Activated gamma-delta T cell (primary cell): ENCODE measurements at places on chromosomes 3 and 15.

- no peak for DNase-seq
Measured at GRCh38 chr3:126083138-126083445, 832 bp downstream of the SLC41A3 start.

- no peak for DNase-seq
Measured at GRCh38 chr3:133643611-133644010, 18.1 kb downstream of the TOPBP1 start.

DNA sequence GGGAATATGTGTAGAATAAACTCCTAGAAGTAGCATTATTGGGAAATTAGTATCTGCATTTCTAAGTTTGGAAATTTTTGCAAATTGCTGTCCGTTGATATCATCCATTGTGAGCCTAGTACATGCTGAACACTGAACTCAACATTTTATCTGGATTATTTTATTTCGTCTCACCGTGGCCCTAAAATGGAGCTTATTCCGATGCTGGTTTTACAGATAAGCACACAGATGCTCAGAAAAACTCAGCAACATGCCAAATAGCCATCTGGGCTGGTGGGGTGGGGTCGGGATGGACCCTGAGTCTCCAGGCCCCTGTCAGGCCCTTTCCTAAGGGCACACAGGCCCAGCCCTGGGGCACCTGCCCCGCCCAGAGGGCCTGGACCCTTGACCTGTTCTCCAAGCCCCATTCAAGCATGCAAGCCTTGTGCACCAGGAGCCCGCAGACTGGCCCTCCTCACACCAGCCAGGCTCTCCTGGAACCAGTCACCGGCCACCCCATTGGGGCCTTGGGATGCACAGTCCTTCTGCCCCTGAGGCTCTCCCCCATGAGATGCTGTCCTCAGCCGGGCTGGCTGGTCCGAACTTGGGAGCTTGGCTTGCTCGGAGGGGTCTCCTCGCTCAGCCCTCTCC, 20.7 kb upstream of the KLF13 start:
- no peak for DNase-seq

DNA sequence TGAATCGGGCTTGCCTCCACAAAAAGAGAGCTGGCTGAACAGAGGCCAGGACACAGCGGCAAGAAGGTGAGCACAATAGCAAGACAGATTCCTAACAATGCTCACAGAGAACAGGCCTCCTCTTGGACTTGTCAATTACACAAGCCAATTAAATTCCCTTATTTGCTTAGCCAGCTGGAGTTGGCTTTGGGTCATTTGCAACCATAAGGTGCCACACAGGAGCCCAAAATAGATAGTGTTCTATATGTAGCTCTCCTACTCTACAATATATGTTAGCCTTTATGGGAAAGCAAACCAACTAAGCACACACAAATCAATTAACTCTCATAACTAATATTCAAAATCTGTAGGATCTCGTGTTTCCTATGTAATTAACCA, 335.6 kb downstream of the FOXP1 start:
- DNase-seq = no peak

GRCh38 chr15:100101426-100102089, 240.2 kb downstream of the ADAMTS17 start:
- no peak for DNase-seq

DNA sequence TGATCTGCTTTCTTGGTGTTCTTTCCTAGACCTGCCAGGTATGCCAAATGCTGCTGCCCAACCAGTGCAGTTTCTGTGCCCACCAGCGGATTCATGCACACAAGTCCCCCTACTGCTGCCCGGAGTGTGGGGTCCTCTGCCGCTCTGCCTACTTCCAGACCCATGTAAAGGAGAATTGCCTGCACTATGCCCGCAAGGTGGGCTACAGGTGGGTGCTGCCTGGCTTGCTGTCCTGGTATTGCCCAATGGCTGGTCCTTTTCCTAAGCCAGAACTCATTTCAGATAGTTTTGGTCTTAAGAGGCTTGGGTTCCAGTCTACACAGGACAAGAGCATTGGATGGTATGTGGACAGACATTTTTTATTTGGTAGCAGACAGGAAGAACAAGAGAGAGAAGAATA, 26.5 kb upstream of the ALPK3 start:
- DNase-seq = no peak

DNA sequence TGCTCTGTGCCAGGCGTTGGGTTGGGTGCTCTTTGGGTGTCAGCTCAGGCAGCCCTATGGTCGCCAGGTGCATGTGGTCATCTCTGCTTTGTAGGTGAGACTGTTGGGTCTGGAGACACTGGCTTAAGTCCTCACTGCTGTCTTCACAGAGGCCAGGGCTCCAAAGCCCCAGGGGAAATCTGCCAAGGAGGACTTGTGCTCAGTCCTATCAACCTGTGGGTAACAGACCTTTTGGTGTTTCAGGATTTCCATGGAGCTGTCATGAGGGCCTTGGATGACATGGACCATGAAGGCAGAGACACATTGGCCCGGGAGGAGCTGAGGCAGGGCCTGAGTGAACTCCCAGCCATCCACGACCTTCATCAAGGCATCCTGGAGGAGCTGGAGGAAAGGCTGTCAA, 50.1 kb upstream of the NR2C2 start:
- DNase-seq = no peak

DNA sequence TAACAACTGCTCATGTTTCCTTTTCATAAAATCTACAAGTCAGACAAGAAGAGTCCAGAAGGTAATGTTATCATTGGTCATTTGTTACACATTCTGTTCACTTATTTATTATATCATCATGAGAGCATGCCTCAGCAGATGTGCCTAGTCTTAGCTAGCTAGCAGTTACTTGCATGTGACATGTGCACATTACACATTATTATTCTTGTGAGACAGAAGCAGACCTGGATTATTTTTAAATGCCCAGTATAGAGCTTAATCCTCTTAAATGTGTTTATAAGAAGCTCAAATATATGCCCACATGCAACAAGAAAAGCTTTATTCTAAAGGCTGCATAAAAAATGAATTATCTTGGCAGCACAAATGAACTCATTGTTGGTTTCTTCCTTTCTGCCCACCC, 12.6 kb downstream of the YEATS2 start:
- no peak for DNase-seq

- no peak for DNase-seq
Measured at GRCh38 chr3:55329849-55330248, 157.3 kb downstream of the WNT5A start.

GRCh38 chr3:59286791-59287531, 237.1 kb upstream of the CFAP20DC start:
- no peak for DNase-seq

GRCh38 chr3:54596087-54596486, 331.8 kb downstream of the LRTM1 start:
- no peak for DNase-seq

- DNase-seq = no peak
Measured at GRCh38 chr3:71865727-71866126, 80.8 kb upstream of the PROK2 start.

DNA sequence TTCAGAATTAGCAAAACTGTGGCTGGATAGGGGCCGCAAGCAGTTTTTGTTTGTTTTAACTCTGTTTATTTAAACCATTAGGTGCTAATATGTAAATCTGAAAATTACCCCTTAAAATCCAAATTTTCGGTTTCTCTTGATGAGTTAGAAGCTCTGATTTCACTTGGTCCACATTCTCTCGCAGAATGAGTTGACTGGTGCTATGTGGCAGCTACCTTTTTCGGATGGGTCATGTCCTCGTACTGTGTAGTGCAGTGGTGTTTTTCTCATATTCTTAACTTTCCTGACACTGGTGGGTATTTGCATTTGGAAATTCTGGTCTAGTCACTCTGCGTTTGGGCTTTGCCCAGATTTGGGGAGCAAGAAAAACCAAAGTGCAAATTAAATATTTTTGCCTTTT, 87.1 kb downstream of the DIPK2A start:
- DNase-seq = no peak

DNA sequence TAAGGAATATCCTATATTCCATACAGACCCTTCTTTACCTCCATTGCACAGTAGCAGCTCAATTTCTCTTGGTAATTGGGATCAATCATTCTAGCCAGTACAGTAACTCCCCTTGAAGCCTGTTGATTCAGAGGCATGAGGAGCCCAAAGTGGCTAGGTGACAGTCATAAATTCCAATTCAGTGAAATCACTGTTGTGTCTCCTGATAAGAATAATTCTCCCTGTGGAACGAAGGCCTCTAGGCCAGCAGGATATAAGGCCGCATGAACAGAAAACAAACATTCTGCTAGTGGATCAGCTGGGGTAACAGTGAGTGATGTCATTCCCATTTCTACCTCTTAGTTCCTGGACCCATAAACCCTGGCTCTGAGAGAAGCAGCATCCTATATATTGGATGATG, 696.3 kb downstream of the NR2F2 start:
- DNase-seq = no peak

DNA sequence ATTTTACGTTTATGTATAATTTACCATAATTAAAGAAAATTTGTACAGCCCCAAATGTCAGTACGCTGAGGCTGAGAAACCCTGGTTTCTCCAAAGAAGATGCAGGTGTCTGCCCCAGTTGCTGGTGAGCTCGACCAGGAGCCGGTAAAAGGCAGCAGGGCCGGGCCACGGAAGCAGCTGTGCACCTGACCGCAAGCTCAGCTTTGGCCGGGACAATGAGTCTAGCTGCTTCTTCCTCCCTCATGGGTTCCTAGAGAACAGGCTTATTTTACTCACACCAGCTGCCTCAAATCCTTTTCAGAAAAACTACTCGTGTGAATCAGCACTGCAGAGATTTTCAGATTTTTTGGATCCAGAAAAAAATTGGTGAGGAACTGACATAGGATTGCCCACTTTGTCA, 18.0 kb upstream of the ZXDC start:
- DNase-seq = no peak

DNA sequence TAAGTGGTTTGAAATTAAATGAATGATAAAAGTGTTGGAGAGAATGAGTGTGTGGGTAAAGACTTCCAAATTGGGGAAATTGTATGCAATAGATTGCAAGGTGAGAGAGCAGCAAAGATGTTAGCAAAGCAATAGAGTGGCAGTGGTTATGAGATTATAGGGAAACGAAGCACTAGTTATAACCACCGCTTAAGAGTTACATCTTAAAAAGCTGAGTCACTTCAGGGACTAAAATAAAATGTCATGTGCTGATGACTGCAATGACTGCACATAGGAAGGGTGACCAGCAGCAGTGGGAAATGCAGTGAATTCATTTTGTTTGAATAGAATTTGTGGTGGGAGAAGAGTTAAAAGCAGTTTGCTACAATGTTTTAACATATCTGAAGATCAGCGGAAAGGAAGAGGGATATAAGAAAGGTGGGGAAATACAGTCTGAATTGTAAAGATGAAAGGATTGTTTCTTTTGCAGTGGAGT, 127.3 kb downstream of the RAP2B start:
- no peak for DNase-seq

DNA sequence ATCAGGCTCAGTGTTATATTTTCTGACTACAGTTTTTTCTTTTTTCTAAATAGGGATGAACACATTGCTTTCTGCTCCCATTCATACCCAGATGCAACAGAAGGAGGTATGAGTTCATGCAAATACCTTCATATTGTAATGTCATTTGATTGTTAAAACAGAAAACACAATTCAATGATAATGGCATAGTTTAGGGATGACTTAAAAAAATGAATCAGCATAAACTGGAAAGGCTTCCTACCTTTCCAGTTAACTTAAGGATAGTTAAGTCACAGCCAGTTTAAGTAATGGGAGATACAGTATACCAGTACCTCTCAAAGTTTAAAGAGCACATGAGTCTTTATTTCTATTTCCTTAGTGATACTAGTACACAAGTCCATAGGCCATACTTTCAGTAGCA, 24.9 kb downstream of the KNL1 start:
- DNase-seq = no peak

DNA sequence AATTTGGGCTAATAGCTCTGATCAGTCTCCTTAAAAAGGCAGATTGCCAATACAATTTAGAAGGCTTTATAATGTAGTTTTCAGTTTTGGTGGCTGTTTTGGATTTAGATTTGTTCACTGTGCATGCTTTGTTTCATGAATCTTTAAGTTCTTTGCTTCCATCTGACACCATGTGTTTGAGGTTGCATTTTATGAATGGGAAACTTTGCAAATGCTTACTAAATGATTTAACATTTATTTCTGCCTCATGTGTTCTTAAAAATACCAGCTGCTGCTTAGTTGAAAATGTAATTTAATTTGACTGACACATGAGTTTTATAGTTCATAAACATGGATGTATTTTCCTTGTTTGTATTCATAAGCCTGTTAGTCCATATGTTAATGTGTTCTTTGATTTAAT, 78.6 kb downstream of the RNF13 start:
- no peak for DNase-seq

GRCh38 chr3:194552327-194552949, 65.6 kb upstream of the ATP13A3 start:
- DNase-seq = no peak

GRCh38 chr3:195448205-195448875, 5.5 kb upstream of the ACAP2 start:
- no peak for DNase-seq

GRCh38 chr3:168517249-168518071, 421.7 kb upstream of the GOLIM4 start:
- DNase-seq = no peak

GRCh38 chr3:197376020-197376419, 77.6 kb upstream of the DLG1 start:
- no peak for DNase-seq

DNA sequence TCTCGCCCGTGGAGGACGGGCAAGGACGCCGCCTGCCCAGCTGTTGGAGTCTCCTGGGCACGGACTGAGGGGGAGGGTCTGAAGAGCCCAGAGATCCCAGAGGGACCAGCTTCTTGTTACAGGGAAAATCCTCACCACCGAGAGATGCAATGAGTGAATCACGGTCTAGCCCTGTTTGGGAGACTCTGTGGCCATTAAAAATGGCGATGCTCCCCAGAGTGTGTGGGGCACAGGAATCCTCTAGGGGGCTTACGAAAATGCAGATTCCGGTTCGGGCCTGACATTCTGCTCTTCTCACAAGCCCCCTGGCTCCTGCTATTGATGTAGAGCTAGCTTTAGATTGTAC, 35.5 kb upstream of the EPHB3 start:
- no peak for DNase-seq

GRCh38 chr3:133474817-133475216, 75.0 kb downstream of the BFSP2 start:
- no peak for DNase-seq

GRCh38 chr15:58344213-58345070, 87.3 kb upstream of the LIPC start:
- DNase-seq = no peak

GRCh38 chr3:42118762-42119361, 27.7 kb downstream of the TRAK1 start:
- no peak for DNase-seq
